ENCODE measurements at places on chromosomes 4 and X. TPM values are rescaled to one million over a fixed set of nuclear protein-coding genes. Genes with fewer than 3 reads are reported as not detected.

Gene EIF2S3
- total RNA-seq, result 259 TPM

Gene S100G
- not detected for total RNA-seq

Gene FHDC1
- 27.7 TPM for total RNA-seq

Gene TMEM187
- 2.7 TPM for total RNA-seq

Gene EXOC1L
- not detected for total RNA-seq

Gene KLB
- not detected for total RNA-seq

Gene SYP
- total RNA-seq, result 10.8 TPM

Gene LRAT
- total RNA-seq, result 10.6 TPM

Gene NSUN7
- 26.3 TPM for total RNA-seq

Gene HMX1
- 0.26 TPM for total RNA-seq

Gene DGAT2L6
- total RNA-seq, result not detected

Gene MAP3K15
- 2.1 TPM for total RNA-seq

Gene MAML3
- 5.6 TPM for total RNA-seq

Gene SRPK3
- total RNA-seq, result not detected

Gene ADH1B
- total RNA-seq, result not detected

Gene BCORL1
- 9.0 TPM for total RNA-seq

Gene BEX5
- 12.0 TPM for total RNA-seq

Gene GPRASP2
- 19.1 TPM for total RNA-seq

Gene MAGEB10
- total RNA-seq, result not detected

Gene FGF13
- total RNA-seq, result 36.1 TPM

Gene IL21
- total RNA-seq, result not detected

Gene CSAG2
- not detected for total RNA-seq

Gene TCEAL6
- total RNA-seq, result not detected

Gene SLC10A4
- 3.6 TPM for total RNA-seq

Gene SGMS2
- total RNA-seq, result 0.73 TPM

Gene GRIA3
- 3.0 TPM for total RNA-seq

Gene TLL1
- 1.1 TPM for total RNA-seq

Gene PDCL2
- total RNA-seq, result not detected

Gene MAOB
- total RNA-seq, result 0.73 TPM

Gene GYG2
- total RNA-seq, result 65.3 TPM

Gene CAPN6
- total RNA-seq, result 10.6 TPM

Gene RBPJ
- total RNA-seq, result 217 TPM

Gene MUC7
- total RNA-seq, result not detected

Gene KDR
- total RNA-seq, result 98.1 TPM

Gene TMSB15C
- total RNA-seq, result 2.6 TPM

Gene SLIT2
- total RNA-seq, result 11.7 TPM

Gene ARHGAP6
- total RNA-seq, result 0.82 TPM

Gene BMP3
- not detected for total RNA-seq

Gene ASB12
- total RNA-seq, result 1.2 TPM

Gene IBSP
- 0.21 TPM for total RNA-seq

Gene PALLD
- total RNA-seq, result 26.7 TPM

Gene CYLC1
- not detected for total RNA-seq

Gene GLRA2
- not detected for total RNA-seq

Gene CENPU
- 122 TPM for total RNA-seq

Gene REPS2
- 4.3 TPM for total RNA-seq

Gene NMU
- total RNA-seq, result 30.5 TPM

Gene DYNLT3
- total RNA-seq, result 3.7 TPM

Gene PRSS12
- 7.1 TPM for total RNA-seq

Gene ARHGEF6
- total RNA-seq, result 3.6 TPM

Gene SPANXA2
- total RNA-seq, result not detected

Gene EDA
- total RNA-seq, result 10.5 TPM

Gene FGF5
- total RNA-seq, result not detected

Gene TMSB15A
- 84.1 TPM for total RNA-seq

Gene WWC2
- total RNA-seq, result 138 TPM

Gene MGARP
- total RNA-seq, result 2.8 TPM

Gene STK26
- total RNA-seq, result 92.5 TPM

Gene MAGEA12
- not detected for total RNA-seq

Data from H1 (cell line).